ENCODE measurements at places on chromosomes 2 and 18. TPM values are rescaled to one million over a fixed set of nuclear protein-coding genes. Genes with fewer than 3 reads are reported as not detected.

Gene TRIM43
- total RNA-seq, result not detected

Gene CDH2
- 0.15 TPM for total RNA-seq

Gene IL1F10
- not detected for total RNA-seq

GRCh38 chr2:120448961-120449810 lies 103.2 kb downstream of the INHBB start:
- no peak for DNase-seq
- H3K4me3 ChIP-seq, result no peak overlapping the region
- H3K4me1 ChIP-seq, result peaks cover 17% of the 10 kb centered on the region
- no peaks in the 10 kb centered on the region for H3K27me3 ChIP-seq
- H3K36me3 ChIP-seq, result no peaks in the 10 kb centered on the region

- no peak overlapping the region for H3K27ac ChIP-seq
- no peaks in the 10 kb centered on the region for H3K27me3 ChIP-seq
- DNase-seq, result no peak
- no peaks in the 10 kb centered on the region for H3K4me1 ChIP-seq
Observed at GRCh38 chr18:49869354-49869753, 56.0 kb upstream of the ACAA2 start.

DNA sequence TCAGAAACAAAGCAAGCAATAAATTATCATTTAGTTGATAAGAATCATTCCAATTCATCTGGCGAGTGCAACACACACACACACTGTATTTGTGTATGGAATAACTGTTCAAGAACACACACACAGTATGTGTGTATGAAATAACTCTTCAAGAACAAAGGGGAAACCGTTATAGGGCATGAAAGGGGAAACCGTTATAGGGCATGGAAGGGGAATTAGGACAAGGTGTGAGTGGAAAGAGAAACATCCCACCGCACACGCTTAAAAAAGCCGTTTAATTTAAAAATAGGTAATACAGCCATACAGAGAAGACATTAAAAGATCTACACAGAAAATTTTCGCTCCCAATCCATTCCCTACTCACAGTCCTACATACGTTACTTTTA lies 607 bp upstream of the TSN start:
- H3K27ac ChIP-seq, result no peak overlapping the region
- H3K36me3 ChIP-seq, result peaks cover 6% of the 10 kb centered on the region
- no peaks in the 10 kb centered on the region for H3K27me3 ChIP-seq
- H3K4me3 ChIP-seq, result peak overlapping the region; percentile 99
- DNase-seq, result no peak

DNA sequence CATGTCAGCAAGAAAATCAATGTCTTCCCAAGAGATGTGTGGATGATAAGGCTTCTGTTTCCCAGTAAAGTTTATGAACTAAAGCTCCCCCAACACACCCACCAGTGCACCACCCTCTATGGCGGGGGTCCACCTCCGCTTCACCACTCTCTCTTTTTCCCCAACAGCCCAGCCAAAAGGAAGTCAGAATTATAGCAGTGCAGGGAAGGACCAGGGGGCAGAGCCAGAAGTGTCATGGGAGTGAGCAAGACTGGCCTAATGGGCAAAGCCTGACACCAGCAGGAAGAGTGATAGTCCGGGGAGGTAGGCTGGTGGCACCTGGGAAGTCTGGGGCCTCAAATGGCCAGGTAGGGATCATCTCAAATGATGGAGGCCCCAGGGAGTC lies 167.7 kb downstream of the ZFP36L2 start:
- H3K27ac ChIP-seq, result no peak overlapping the region
- no peaks in the 10 kb centered on the region for H3K4me1 ChIP-seq
- DNase-seq, result no peak
- no peaks in the 10 kb centered on the region for H3K36me3 ChIP-seq

DNA sequence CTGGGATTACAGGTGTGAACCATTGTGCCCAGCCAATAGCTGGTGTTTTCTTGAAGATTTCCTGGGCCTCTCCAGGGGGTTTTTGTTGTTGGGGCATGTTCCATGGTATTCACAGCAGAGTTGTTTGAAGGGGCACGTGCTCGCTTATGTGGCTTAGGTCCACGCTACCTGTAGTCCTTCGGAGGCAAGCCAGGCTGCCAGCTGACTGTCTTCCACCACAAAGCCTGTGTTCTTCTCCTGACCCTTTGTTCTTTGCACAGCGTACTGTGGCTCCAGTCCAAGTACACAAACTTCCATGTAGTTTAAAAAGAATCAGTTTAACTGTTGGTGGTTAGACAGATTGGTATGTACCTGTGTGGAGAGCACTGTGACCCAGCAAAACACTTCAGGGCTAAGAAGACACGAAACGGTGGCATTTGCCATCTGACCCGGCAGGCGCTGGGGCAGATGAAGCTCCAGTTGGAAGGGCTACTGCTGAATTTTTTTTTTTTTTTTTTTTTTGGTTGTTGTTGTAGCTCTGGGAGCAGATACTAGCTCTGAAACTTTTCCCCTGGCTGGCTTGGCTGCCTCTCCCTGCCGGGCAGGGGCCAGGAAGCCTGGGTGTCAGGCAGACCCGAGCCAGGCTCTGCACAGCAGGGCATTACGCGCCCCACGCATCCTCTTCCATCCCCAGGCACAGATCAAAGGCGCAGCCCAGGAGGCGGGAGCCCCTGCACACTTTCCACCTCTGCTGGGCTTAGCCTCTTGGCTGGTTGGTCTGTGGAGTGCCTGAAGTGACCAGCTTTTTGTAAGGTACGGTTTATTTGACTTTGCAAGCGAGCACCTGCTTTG lies 5.7 kb downstream of the GREB1 start:
- H3K36me3 ChIP-seq, result no peaks in the 10 kb centered on the region
- H3K4me3 ChIP-seq, result no peak overlapping the region
- no peak for DNase-seq
- H3K27ac ChIP-seq, result no peak overlapping the region

Gene MITD1
- total RNA-seq, result 20.7 TPM

DNA sequence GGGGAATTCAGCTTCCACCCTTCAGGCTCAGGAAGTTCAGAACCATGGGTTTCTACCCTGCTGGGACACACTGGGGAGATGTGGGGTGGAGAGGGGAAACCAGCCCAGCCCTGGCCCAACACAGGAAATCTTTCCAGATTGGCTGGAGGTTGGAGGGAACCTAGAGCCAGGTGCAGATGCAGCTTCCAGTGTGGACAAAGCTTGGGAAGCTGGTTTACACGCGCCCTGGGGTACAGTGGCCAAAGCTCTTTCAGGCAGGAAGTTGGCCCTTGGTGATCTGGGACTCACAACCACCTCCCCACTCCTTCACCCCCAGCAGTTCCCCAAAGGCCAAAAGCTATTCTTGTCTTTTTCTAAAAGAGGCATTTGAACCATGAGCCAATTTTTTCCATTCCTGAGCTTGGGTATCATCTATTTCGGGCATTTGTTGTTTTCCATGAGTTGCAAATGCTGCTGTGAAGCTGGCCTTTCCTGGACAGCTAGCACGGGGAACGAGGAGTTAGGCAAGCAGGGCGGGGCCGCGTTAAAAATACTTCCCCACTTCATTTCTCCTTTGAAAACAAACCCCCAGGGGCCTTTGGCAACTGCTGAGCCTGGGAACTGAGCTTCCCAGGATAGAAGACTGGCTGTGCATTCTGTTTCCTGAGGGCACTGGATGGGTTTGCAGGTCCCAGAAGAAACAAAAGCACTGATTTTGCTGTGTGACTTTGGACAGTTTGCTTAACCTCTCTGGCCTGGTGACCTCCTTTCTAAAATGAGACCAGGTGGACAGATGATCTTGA lies 3.1 kb upstream of the ARID5A start:
- no peak overlapping the region for H3K27ac ChIP-seq
- no peaks in the 10 kb centered on the region for H3K27me3 ChIP-seq
- H3K4me3 ChIP-seq, result no peak overlapping the region
- DNase-seq, result no peak
- peaks cover 48% of the 10 kb centered on the region for H3K4me1 ChIP-seq
- no peaks in the 10 kb centered on the region for H3K36me3 ChIP-seq

- H3K4me1 ChIP-seq, result peaks cover 2% of the 10 kb centered on the region
- H3K4me3 ChIP-seq, result no peak overlapping the region
- DNase-seq, result no peak
- no peaks in the 10 kb centered on the region for H3K36me3 ChIP-seq
Observed at GRCh38 chr18:24386681-24387080, 10.9 kb downstream of the OSBPL1A start.

DNA sequence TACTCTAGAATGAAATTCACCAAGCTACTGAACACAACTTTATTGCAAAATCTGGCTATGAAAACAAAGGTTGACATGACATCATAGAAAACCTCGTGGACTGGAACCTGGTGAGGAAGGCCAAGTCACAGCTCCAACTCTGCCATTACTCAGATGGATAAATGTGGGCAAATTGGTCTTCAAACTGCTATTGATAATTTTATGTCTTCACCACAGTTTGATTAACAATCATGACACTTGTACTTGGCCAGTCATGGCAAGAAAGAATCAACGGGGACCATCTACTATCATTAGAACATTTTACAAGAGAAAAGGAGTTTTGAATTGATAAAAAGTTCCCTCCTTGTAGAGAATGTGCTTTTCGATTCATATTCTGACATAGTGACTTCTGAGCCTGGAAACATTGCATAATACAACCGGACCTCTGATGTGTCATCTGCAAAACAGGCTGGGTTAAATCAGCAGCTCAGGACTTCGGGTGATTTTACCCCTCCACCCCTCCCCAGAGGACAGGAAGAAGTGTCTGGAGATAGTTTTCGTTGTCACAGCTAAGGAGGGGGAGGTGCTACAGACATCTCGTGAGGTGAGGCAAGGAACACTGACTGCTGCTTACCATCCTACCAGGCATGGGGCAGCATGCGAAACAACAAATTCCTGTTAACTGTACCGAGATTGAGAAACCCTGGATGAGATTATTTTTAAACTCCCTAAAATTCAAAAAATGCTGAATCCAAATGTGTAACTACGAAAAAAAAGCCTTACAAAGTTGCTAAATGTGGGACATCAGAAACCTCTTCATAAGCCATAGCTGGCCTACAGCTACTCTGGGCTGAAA lies 8.4 kb downstream of the L3MBTL4 start:
- H3K27me3 ChIP-seq, result no peaks in the 10 kb centered on the region
- no peak overlapping the region for H3K27ac ChIP-seq
- H3K4me1 ChIP-seq, result no peaks in the 10 kb centered on the region
- no peak for DNase-seq

Gene ZNF514
- 8.5 TPM for total RNA-seq

Gene RBM44
- 0.54 TPM for total RNA-seq

Data from HCT116 (cell line).